ENCODE measurements at places on chromosomes 11 and 22.

DNA sequence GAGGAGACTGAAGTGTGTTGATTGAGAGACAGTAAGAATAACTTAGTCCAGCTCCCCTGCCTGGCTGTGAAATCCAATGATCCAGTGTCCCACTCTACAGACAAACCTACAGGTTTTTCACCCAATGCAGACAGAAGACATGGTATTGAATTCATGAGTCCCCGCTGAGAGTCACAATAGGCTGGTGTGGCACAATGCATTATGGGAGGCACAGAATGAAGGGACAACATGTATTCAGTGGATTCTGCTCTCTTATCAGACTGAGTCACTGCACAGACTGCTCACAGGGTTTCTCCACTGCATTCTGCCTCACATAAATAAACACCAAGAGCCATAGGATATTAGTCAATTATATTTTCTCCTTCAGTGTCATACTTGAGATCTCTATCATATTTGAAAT, 55.2 kb upstream of the TOP3B start:
- no peak for DNase-seq

- DNase-seq: no peak
These were observed 631.4 kb upstream of the LUZP2 start for GRCh38 chr11:23865341-23865975.

DNA sequence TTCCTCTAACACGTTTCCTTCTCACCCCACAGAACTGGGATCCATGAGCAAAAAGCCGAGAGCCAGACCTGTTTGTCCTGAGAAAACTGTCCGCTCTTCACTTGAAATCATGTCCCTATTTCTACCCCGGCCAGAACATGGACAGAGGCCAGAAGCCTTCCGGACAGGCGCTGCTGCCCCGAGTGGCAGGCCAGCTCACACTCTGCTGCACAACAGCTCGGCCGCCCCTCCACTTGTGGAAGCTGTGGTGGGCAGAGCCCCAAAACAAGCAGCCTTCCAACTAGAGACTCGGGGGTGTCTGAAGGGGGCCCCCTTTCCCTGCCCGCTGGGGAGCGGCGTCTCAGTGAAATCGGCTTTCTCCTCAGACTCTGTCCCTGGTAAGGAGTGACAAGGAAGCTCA, 24.0 kb downstream of the CD5 start:
- DNase-seq: no peak

DNA sequence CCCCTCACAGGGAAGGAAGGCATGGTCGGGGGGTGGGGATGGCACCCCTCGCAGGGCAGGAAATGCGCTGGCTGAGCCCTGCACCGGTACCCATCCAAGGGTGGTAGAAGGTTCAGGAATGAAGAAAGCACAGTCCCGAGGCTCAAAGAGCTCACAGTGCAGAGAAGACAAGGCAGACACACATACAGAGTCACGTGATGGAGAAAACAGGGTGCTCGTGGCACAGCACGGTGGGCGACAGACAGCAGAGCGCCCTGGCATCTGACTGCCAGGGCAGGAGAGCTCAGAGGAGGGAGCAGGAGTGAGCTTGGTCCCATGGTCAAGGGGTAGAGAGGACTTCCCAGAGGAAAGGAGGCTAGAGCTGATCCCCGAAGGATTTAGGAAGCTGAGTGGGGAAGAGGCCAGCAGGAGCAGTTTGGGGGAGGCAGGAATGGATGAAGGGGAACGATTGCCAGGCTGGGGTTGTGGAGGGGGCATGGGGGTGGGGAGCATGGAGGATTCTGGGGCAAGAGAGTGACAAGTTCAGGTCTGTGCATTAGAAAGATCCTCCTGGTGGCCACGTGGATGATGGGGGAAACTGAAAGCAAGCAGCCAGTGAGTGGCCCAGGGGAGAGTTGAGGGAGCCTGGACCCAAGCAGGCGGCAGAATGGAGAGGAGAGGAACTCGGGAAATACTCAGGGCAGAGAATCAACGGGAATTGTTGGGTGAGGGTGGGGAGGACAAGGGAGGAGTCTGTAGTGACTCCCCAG, 43.9 kb downstream of the PDE2A start:
- DNase-seq: no peak

DNA sequence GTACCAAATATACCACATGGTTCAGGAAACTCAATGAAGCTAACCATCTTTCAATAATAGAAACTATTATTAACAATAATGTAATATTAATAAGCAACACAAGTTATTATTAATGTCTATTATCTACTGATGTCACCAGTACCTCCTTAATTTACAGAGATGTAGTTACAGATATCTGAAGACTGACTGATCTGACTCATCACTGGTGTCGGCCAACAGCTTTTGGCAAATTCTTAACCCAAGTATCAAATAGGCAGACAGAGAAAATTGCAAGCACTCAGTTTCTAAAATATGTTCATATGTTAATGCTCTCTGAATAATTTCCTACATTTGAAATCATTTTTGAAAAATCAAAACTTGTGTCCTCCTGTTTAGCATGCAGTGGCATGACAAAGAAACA, 100.4 kb upstream of the DDI1 start:
- DNase-seq: no peak

DNA sequence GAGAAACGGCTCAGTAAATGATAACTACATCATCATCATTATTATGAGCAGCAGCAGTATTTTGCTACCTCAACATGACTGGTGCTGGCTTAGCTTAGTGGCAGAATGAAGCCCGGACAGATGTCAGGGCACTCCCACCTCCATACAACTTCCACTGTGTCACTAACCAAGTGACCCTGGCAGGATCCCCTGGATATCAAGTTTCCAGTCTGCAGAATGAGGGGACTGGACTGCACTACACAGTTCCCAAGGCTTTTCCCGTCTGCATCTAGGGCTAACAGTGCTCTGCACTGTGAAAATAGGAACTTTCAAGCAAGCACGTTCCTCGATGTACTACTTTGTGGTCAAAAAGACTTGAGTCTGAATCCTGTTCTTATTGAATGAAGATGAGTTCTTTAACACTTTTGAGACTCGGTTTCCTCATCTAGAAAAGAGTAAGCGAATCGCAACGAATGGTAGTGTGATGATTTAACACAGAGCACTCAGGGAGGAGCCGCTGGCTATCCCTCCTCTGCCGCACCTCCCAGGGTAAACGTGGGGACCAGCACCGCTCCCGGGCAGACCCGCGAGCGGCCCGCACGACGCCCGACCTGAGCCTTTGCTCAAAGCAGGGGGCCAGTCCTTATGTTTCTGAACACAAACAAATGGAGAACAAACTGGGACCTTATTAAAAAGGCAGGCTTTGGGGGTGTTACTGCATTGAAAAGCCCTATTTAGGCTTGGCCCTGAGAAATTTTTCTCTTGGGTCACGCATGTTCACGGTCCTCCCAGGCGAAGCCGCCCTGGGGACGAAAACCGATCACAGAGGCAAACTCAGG, 910 bp downstream of the CLTCL1 start:
- DNase-seq: peak; percentile 25

- DNase-seq: no peak
These were observed 235.4 kb downstream of the METTL15 start for GRCh38 chr11:28343304-28344233.

DNA sequence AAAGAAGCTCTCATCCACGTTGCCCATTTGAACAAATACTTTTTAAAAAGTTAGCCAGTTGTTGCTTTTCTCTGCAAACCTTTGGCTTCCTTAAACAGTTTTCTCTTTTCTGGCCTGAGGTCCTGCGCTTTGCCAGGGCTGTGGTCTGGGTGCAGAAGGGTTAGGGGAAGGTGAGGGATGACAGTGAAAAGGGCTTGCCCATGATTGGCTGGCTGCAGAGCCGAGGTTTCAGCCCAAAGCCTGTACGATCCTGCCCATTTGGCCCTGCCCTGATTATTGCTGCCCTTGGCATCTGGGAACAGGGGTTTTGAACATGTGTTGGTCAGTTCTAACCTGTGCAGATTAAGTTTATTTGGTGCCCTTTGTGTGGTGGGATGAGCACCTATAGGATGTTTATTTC, 1.5 kb downstream of the INCENP start:
- no peak for DNase-seq

DNA sequence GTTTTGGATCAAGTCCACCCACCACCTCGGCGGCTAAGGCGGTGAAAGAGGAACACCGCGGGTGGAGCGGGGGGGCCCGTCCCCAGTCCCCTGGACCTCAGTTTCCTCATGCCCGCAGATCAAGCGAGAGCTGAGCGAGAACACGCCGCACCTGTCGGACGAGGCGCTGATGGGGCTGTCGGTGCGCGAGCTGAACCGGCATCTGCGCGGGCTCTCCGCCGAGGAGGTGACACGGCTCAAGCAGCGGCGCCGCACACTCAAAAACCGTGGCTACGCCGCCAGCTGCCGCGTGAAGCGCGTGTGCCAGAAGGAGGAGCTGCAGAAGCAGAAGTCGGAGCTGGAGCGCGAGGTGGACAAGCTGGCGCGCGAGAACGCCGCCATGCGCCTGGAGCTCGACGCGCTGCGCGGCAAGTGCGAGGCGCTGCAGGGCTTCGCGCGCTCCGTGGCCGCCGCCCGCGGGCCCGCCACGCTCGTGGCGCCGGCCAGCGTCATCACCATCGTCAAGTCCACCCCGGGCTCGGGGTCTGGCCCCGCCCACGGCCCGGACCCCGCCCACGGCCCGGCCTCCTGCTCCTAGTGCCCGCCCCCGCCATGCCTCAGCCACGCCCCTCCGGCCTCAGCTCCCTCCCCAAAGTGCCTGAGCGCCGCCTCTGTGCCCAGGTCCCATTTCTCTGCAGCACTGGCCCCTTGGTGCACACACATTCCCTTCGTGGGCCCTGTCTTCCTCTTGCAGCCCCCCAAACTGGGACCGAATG, 12.7 kb downstream of the MAFF start:
- peak; percentile 73 for DNase-seq

DNA sequence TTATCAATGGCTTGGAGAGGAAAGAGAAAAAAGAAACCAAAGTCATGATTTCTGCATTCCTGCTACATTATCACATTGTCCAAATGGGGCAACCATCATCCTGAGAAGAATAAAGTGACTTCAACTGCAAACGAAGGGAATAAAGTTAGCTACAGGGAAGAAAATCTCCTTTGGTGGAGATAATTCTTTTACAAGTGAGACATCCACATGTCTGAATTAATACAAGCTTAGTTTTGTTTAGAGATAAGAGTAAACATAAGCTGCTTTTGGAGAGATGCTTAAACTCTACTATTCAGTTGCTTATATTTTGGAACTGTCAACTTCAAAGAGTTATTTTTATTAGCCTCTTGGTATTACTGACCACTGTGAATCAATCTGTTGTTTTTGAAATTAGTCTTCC, at the start of gene OR52L1:
TSS of gene OR52L1 (minus strand) at position 101 of the 400 bp plus-strand sequence. CDS start at position 46, 55 bp downstream.
- DNase-seq: no peak

Measured in activated naive CD4-positive, alpha-beta T cell treated with anti-CD3 and anti-CD28 coated beads, Interleukin-2, amount 10 ng/mL, durations not matched to agents 7 days and 5 days (primary cell).